ENCODE measurements at places on chromosomes 1 and 21.

DNA sequence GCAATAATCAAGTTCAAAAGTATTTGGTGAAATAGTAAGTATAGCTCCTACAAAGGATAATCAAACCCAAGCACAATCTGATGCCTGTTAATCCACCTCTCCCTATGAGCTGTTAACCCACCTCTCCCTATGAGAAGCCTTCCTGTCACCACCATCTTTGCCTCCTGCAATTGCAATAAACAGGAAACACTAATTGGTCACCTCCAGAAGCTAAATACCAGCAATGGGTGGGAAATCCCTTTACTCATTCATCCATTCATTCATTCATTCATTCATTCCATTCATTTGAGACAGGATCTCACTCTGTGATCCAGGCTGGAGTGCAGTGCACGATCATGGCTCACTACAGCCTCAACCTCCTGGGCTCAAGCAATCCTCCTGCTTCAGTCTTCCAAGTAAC, 132.8 kb downstream of the RERE start:
- no peak for DNase-seq

DNA sequence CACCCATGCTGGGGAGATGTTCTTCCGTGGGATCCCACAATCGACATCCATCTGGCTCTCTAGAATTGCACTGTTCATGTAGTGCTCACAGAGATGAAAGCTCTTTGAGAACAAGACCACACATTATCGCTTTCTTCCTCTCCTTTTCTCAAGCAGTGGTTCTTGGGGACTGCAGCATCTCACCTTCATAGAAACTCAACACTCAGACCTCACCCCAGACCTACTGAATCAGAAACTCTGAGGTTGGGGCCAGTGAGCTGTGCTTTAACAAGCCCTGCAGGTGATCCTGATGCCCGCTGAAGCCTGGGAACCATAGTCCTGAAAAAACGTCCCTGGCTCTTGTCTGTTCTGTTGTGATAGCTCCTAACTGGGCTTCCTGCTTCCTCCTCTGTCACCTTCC, 251.3 kb upstream of the FGGY start:
- no peak for DNase-seq

GRCh38 chr1:205775717-205776056, 405 bp upstream of the RAB29 start:
- no peak for DNase-seq

DNA sequence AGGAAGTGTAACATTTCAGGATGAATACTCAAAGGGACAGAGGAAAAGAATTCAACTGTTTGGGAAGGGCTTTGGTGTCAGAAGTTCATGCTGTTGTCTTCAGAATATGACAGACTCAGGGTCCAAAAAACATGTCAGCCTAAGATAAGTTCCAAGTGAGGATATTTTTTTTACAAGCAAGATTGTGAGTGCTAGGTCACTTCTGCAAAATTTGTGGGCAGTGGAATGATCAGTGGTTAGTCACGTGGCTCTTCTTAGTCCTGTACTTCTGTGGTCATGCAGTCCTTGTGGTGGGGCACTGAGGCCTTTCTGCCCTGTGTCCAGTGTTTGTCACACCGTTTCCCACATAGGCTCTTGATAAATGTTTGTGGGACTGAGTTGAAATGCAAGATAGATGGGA, 5.2 kb downstream of the RGL1 start:
- DNase-seq = no peak

DNA sequence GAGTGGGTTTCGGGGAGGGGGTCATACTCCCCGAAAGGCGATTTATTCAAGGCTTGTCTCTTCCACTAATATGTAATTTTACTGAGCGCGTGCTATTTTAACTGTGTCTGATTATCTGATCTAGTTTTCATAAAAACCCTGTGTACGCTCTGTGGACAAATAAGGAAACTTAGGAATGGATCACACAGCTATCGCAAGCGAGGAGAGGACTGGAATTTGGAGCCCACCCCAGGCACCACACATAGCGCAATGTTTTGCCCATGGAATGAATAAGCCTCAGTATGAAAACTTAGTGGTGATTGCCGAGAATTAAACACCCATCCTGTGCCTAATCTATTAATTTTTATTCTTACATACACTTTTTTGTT, 9.8 kb upstream of the RAB42 start:
- no peak for DNase-seq

- no peak for DNase-seq
These were observed 41.8 kb upstream of the RALGPS2 start for GRCh38 chr1:178683291-178683690.

- DNase-seq = no peak
These were observed 26.8 kb downstream of the PTTG1IP start for GRCh38 chr21:44846485-44847260.

GRCh38 chr1:186272486-186272885, 102.6 kb downstream of the TPR start:
- DNase-seq = no peak

DNA sequence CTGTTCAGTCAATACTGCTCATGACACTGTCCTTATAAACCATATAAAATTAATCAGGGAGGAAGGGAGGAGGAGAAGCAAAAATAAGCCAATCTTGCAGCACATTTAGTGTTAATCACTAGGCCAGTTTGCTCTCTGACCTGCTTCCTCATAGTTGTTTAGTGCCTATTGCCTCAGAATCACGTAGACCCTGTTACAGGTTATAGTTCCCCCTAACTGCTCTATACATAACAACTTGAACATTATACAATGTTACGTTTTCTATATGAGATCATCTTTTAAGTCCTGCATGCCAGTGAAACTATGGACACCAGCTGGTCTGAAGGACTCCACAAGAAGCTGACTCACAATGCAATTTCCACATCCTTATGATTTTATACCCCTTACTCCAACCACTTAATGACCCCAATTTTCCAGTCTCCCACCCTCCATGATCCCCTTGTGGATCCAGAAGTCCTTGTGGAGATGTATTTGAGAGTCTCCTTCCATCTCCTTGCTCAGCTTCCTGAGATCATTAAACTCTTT, 34.9 kb upstream of the TACSTD2 start:
- no peak for DNase-seq

DNA sequence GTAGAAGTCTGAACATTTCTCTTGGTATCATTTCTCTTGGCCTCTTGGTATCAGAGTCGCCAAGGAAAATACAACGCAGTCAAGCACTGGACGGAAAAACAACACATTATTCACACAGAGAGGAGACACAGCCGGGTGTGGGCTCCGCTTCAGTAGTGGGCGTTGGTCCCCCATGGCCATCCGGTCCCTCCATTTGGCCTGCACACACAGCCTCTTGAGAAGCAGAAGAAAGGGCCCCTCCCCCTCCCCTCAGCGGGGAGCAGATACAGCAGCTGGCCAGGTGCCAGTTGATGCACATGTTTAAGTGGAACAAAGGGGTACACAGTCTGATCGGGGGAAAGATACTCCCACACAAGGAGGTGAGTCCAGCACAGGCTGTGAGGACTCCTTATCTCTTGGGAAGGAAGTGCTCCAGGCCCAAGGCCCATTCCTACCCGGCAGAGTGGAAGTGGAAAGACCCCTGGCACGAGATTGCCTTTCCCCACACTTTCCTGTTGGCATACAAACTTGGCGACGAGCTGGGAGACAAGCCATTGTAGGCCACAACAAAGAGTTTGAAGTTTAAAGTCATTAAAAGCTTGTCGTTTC, 311.3 kb downstream of the FAM72C start:
- no peak for DNase-seq

- DNase-seq = no peak
These were observed 167.2 kb upstream of the PROX1 start for GRCh38 chr1:213820362-213821149.

DNA sequence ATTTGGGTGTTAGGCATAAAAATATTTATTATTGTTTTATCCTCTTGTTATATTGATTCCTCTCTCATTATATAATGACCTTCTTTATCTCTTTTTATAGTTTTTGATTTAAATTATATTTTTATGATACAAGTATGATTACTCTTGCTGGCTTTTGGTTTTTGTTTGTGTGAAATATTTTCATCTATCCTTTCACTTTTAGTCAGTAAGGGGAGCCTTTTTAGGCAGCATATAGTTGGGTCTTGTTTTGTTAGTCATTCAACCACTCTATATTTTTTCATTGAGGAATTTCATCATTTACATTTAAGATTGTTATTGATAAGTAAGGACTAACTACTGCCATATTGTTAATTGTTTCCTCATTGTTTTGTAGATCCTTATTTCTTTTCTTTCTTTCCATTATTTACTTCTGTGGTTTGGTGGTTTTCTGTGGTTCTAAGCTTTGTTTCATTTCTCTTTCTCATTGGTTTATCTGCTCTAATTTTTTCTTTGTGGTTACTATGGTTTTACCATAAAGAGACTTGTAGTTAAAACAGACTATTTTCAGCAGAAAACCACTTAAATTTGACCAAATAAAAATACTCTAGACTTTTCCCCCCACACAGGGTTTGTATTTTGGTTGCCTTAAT, 593.1 kb downstream of the NUF2 start:
- no peak for DNase-seq

DNA sequence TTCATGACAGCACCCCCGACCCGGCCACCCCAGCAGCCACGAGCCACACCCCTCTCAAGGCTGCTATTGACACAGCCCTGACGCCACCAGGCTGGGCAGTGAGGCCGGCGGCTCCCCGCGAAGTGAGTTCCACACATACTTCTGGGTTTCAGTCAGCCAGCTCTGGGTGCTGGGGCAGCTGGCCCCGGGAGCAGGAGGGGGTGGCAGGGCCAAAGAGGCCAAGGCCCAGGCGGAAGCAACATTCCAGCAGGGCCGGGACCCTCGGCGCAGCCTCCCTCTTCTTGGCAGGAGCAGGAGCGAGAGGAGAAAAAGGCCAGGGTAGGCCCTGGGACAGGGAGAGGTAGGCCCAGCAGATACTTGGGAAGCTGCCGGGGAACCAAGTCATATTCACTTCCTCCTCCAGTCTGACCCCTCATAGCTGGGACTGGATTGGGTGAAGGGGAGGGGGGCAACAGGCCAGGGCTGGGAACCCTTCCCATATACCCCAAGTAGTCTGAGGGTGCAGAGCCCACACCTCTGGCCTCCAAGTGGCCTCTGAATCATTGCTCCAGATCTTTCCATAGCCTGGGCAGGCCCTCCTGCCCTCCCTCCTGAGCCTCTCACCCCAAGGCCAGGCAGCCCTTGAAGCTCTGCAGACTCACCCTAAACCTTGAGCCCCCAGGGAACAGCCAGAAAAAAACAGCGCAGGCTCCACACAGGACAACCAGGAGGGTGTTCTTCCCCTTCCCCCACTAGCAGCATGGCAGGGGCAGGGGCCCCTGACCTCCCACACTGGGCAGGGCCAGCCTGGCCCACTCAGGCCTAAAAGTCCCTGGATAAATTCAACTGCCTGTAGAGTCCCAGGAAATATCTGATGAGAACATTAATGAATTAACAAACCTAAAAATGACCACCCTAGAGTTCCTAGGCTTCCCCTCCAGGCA, 5.7 kb downstream of the HSPG2 start:
- DNase-seq = no peak

GRCh38 chr1:85358702-85359438, 82.4 kb upstream of the BCL10 start:
- no peak for DNase-seq

DNA sequence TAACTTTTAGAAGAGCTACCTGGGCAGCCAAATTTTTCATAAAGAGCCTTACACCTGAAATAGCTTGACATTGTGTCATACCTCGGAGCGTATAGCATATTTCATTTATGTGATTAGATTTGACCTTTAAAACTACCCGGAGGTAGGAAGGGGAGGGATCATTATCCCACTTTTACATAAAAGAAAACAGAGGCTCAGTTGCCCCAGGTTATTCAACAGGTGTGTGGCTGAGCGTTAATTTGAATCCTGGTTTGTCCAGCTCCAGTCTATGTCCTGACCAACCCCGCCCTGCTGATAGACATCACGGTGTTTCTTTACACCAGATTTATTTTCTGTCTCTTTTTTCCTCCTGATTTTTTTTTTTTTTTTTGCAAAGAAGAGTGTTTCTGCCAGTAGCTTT, 39.7 kb downstream of the PBX1 start:
- no peak for DNase-seq

GRCh38 chr1:119752592-119752991, 16.1 kb downstream of the HMGCS2 start:
- no peak for DNase-seq

DNA sequence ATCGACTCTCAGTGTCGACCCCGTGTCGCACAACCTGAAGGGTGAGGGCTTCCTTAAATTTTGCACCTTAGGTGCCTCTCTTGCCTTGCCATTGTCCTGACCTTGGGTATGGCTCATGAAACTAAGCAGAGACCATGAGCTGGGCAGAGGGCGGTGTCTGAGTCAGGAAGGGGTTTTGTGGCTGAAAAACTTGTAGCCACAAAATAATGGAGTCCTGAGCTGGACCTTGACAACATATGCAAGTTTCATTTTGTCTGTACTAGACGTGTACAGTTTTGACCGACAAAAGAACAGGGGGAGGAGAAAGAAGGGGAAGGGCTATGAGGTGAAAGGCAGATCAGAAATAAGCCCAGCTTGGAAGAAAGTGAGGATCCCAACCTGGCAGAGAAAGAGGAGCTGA, 8.3 kb upstream of the RUNX1 start:
- no peak for DNase-seq

All from cerebellar nuclear complex (tissue), 1 donor.